ENCODE measurements at places on chromosomes 2 and 18. TPM values are rescaled to one million over a fixed set of nuclear protein-coding genes. Genes with fewer than 3 reads are reported as not detected.

- DNase-seq = no peak
Observed at GRCh38 chr2:6940820-6941219, 23.6 kb downstream of the RNF144A start.

GRCh38 chr2:71459084-71459431 lies 5.7 kb downstream of the DYSF start:
- DNase-seq = no peak

- no peak for DNase-seq
Observed at GRCh38 chr18:80191907-80192652, 55.2 kb downstream of the PARD6G start.

DNA sequence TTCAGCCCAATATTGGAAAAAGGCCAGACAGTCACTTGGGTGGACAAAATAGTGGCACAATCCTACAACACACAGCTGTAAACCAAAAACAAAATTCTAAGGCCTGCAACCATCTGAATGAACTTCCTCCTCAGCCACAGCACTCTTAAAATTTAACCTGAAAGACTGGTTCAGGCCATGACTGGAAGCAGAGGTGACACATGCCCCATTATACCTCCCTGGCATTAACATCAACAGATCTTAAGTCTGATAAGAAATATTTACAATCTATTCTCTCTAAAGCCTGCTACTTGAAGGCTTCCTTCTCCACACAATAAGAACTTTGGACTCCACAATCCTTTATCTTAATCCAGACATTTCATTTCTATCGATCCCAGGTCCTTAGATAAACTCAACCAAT lies 192.4 kb upstream of the LRP1B start:
- DNase-seq = no peak

DNA sequence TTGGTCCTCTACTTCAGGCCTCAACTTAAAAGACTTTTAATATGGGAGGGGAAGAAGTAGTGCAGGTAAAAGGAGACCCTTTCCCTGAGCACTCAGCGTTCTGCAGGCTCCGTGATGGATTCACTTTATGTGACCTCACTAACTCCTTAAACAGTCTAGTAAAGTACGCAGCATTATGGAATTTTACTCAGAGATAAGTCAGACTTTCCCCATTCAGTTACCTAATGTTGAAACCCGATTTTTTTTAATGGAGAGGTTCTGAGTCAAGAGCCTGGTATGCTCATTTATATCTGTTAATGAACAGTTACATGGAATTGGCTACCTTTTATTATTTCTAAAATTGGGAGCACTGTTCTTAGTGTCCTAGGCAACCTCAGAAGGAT lies 34.1 kb downstream of the RASGRP3 start:
- no peak for DNase-seq

GRCh38 chr2:5854797-5855196 lies 162.6 kb downstream of the SOX11 start:
- DNase-seq = no peak

DNA sequence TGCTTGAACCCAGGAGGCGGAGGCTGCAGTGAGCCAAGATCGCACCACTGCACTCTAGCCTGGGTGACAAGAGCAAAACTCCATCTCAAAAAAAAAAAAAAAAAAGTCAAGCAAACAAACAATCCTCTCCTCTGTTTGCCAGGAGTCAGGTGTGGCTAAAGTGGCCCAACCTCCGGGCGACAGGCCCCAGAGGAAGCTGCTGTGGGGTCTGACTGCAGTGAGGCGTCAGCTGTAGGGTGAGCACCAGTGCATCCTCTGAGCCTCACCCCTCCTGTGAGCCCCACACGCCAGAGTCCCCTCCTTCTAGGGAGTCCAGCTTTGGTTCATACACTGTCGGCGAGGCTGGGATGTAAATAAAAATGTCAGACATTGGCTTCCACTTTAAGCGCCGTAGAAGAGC lies 76.5 kb upstream of the HS6ST1 start:
- DNase-seq = peak; percentile 37

DNA sequence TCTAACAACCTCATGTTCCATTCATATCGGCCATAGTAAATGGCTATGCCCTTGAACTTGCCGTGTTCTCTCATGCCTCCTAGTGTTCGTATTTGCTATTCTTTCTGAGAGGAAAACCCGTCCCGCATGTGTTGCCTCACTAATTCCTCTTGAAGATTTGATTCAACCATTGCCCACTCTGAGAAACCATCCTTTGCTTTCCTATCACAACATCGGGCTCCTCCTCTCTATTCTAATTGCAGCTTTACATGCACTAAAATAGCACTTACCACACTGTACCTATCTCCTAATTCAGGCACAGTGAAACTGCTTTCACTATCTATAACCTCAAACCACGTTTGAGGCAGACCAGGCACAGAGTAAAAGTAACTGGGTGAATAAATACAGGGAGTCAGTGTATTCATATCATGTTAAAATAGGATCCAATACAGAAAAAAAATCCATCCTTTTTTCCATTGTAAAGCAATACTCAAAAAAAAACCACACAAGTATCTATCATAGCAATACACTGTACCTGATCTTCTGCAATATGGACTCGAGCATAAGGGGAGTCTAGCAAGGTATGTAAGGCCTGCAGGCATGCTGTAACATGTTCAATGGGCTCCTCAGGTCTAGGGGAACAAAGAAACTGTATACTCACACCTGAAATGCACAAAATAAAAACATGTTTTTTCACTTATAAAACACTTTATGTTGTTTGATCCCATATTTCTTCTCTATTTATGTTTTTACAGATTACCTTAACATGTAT lies 39.0 kb upstream of the STRN start:
- DNase-seq = no peak

DNA sequence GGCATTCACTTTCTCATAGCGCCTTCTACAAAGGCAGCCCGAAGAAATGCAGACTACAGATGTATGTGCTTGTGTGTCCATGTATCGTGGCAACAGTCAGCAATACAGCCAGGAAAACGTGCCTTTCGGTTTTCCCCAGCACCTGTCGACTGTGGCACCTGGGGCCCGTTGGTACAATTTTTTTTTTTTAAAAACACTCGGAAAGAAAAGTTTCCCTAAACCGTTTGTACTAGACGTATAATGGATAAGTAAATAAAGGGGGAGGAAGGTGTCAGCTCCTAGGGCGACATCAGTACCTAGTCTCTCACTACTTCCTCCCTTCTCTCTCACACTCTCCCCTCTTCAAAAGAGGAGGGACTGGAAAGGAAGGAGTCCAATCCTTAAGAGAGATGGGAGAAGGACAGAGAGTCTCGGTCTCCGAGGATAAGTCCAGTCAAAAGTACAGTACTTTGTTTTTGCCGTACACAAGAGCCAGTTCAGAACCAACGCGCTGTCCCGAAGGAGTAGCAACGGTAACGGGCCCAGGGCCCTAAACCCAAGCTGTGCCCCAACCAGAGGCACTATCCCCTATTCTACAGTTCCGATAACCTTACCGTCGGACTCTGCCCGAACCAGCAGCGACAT lies 759 bp downstream of the PPP4R3B start:
- no peak for DNase-seq

DNA sequence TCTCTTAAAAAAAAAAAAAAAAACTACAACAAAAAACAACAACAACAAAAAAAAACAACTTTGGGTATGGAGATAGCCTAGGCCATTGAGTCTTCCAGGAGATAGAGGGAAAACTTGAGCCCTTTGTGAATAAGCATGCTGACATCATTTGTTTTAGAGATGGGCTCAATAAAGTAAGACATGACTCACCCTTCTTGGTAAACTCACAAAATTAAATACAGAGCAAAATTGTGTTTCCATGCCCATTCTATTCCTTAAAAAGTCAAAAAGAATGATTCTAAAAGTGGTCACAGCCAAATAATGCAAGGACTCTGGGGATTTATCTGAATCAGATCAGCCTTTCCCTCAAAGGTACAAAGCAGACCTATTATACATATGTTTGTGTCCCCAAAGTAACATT lies 117.4 kb downstream of the ETAA1 start:
- DNase-seq = no peak

DNA sequence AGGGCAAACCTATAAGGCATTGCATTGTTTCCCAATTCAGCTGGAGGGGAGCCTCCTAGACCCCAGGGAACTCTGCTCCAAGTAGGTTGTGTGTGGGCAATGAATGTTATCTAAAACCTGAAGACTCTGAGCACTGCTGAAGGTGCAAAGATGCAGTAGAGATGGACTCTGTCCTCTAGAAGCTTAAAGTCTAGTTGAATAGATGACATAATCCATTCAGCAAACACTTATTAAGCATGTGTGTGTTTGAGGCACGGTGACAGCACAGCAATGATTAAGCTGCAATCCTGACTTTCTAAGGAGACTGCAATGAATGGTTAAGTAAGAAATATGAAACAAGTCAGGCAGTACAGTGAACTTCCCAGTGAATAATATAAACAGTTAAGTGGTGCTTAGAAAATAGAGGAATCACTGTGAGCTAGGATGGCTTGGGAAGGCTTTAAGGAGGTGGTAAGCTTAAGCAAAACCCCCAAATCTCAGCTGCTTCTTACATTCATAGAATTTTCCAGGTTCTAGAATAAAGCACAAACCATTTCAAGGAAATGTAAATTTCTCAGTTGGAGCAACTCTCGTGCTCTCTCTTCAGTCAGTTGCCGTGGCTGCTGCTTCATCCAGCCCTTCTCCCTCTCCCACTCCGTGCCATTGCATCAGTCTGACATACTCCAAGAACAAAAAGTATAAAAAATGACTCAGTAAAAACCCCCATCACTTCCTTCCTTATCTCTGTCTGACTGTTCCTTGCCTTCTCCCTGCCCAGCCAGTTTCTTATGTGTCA lies 19.1 kb downstream of the MXD1 start:
- no peak for DNase-seq

DNA sequence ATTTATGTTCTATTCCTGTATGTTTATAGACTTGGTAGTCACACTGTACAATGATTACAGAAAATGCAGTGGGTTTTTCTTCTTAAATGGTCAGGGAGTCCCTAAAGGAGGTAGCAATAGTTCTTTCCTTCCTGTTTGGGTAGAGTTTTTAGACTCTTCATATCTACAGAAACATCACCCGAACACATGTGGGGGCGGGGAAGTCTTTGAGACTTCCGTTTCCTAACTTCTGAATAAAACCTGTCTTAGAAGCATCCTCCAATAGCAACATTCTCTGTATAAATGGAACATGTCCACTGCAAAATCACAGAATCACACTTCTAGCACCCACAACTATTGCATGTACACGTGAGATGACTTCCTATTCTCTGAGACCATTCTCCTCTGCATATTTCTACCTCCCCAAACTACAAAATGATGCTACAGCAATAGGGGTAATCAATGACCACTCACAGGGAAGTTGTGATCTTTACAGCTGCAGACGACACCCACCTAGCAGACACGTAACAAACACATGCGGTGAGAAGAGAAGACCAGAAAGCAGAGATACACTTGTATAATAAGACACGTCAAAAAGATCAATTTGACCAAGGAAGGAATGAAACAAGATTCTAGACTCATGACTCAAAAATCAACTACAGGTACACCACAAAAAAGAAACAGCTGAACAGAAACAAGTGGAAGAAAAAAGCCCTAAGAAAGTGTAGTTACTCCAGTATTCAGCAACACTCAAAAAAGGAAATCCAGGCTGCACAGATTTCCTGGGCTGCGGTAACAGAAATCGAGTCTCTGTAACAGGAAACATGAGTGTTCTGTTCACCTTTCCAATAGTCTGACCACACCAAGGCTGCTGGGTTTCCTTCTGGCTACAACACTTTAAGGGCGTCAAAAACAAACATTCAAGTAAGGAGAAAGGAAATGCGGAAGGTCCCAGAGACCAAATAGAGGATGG lies 120.4 kb downstream of the ZNF516 start:
- DNase-seq = no peak

GRCh38 chr2:38728694-38729093 lies 22.5 kb downstream of the SRSF7 start:
- no peak for DNase-seq

Gene EEF1B2
- 196 TPM for total RNA-seq

Gene LANCL1
- total RNA-seq = 37.8 TPM

Gene MPHOSPH10
- total RNA-seq = 18.8 TPM

Gene LIPG
- total RNA-seq = 12.1 TPM

Gene SPHKAP
- total RNA-seq = 97.3 TPM

Gene TMEM17
- total RNA-seq = 2.3 TPM

Gene ABHD1
- total RNA-seq = 2.4 TPM
